ENCODE measurements at places on chromosomes 11 and 22.

DNA sequence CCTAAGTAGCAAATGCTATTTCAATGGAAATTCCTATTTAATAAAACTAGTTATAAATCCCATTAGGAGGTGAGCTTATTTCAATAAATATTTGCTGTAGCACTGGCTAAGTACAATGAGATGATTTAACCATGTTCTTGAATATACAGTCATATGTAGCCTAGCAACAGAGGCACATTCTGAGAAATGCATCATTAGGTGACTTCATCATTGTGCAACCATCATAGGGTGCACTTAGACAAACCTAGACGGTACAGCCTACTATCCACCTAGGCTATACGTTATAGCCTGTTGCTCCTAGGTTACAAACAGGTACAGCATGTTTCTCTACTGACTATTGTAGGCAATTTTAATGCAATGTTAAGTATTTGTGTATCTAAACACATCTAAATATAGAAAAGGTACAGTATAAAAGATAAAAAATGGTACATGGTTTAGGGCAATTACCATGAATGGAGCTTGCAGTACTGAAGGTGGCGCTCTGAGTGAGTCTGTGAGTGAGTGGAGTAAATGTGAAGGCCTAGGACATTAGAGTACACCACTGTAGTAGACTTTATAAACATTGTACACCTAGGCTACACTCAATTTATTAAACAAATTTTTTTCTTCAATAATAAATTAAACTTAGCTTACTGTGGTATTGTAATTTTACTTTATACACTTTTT is 350.1 kb downstream of the CASP12 start:
- DNase-seq: no peak

- no peak for DNase-seq
Measured at GRCh38 chr11:27255447-27255828, 107.6 kb downstream of the CCDC34 start.

GRCh38 chr22:29310863-29311339 is 4.5 kb downstream of the GAS2L1 start:
- DNase-seq: peak; percentile 97

- no peak for DNase-seq
Measured at GRCh38 chr22:24077416-24077815, 66.3 kb downstream of the CABIN1 start.

DNA sequence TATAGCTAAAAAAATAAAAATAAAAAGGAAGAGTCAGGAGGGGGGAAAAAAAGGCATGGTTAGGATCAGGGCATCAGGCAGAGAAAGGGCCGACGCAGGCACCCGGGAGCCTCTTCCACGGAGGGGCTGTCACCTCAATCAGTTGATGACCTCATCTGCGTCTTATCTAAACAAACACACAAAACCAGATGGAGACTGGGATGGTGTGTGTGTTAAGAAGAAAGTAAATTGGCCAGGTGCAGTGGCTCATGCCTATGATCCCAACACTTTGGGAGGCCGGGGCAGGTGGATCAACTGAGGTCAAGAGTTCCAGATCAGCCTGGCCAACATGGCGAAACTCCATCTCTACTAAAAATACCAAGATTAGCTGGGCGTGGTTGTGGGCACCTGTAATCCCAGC is 63.6 kb downstream of the DHCR7 start:
- no peak for DNase-seq

DNA sequence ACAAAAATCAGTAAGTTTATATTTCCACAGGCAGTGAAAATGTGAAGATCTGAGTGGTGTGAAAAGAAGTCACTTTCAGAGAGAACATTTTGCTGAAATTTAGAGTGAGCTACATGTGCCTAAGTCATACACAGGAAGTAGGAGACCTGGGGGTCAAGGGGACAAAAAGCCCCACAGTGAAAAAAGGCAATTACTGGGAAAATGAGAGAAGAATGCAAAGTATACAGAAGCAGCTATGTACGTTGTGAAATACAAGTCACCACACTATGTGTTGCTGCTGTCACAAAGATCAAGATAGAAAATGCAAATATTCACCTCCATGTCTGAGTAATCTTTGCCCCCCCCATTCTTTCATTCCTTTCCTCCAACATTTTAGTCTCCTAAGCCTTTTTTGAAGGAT is 21.6 kb upstream of the SESN3 start:
- DNase-seq: no peak

- DNase-seq: no peak
Measured at GRCh38 chr11:46369458-46370152, 11.9 kb upstream of the MDK start.

DNA sequence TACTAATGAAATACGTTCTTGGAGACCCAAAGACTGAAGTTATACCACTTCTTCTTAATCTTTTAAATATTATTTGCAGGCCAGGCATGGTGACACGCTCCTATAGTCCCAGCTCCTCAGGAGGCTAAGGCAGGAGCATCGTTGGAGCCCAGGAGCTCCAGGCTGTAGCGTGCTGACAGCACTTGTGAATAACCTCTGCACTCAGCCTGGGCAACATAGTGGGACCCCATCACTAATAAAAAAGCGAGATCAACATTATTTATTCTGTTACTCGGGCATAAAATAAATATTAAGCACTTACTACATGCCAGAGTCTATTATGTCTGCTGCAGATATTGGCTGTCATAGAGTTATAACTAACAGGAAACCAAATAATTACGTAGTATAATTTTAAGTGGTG is 720 bp upstream of the MED17 start:
- DNase-seq: no peak

DNA sequence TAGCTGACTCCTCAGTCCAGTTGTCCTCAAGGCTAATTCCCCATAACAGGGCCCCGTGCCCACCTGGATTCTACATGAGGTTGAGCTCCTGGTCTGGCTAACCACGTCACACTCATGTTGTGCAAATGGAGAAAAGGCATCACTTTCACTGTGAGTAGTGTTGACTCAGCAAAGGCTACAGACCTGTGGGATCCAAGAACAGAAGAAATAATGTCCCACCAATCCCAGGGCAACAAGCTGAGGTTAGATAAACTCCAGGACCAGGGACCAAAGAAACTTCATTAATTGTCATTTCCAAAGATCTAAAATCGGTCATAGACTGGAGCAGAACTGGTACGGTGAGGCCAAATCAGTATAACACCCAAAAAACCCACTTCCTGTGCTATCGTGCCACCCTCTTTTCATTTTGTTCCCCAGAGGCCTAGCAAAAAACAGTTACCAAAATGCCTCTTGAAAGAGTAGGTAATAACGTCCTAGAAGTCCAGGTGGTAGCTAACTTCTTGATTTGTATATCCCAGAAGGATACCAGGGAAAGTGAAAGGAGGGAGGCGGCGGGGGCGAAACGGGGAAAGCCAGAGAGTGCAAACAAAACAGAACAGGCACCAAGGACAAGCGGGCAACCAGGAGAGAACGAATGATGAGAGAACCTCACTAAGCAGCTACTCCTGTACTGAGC is 1.4 kb downstream of the PCSK7 start:
- DNase-seq: no peak

DNA sequence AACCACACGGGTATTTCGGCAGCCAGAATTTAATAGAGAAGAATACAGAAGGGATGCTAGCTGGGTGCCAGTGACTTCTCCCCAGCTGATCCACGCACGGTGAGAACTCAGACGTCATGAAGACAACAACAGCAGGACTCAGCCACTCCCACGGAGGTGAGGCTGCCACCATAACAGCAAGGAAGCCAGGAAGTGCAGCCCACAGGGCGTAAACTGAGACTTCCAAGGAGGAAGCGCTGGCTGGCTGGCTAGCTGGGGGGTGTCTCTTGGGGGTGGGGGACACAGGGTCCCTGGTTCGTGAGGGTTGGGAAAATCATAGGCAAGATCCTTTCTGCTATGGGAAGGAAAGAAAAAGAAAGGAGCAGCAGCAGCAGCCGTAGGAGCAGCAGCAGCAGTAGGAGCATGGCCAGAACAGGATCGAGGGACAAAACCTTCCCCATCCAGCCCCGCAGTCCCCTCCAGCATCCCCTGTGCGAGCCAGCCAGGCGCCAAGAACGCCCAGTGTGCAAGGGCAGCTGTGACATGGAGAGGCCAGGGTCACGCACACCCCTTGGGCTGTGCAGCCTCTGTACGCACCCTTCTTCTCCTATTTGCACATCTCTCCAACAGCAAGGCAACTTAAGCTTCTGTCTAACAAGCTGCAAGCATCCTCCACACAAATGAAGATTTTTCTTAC is 49.6 kb upstream of the SHANK2 start:
- no peak for DNase-seq

- no peak for DNase-seq
Measured at GRCh38 chr11:20041499-20041898, 118.8 kb downstream of the DBX1 start.

GRCh38 chr11:126408901-126409619 is 53.6 kb downstream of the ST3GAL4 start:
- DNase-seq: no peak

DNA sequence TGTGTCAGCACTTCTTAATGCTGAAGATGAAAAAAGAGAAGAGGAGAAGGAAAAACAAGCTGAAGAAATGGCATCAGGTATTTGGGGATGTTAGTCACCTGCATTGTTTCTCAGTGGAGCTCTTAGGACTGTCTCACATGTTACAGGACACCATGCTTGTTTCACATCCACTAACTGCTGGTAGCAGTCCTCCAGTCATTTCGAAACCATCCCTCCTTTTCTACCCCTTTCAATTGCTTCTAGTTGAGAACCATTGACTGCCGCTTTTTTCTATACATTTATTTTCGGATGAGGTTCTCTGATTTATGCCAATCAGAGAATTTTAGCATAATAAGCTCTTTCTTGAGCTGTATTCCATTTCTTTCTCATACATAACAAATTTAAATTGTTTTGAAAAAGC is 21.5 kb downstream of the BIRC2 start:
- no peak for DNase-seq

GRCh38 chr11:76658231-76658630 is 12.3 kb downstream of the LRRC32 start:
- peak; percentile 22 for DNase-seq

GRCh38 chr11:70423523-70424505 is 25.5 kb downstream of the CTTN start:
- DNase-seq: no peak

DNA sequence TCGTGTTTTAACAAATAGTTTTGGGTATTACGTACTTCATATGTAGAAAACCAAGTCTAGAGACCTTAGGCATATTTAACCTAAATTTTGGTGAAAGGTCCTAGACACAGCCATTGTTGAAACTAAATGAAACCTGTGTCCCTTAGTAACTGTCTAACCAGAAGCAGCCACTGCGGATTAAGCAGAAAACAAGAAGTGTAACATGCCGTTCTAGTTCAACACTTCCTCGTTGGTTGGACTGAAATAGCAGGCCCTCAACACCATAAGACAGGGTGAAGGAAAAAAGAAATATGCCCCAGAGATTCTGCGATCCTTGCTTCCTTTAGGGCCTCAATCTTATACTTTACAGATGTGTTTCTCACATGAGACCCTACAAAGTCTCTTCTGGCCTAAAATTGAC is 2.0 kb downstream of the NAA40 start:
- no peak for DNase-seq

Measured in Right ventricle myocardium superior (tissue), 1 donor.